ENCODE measurements at places on chromosomes 3 and 15.

DNA sequence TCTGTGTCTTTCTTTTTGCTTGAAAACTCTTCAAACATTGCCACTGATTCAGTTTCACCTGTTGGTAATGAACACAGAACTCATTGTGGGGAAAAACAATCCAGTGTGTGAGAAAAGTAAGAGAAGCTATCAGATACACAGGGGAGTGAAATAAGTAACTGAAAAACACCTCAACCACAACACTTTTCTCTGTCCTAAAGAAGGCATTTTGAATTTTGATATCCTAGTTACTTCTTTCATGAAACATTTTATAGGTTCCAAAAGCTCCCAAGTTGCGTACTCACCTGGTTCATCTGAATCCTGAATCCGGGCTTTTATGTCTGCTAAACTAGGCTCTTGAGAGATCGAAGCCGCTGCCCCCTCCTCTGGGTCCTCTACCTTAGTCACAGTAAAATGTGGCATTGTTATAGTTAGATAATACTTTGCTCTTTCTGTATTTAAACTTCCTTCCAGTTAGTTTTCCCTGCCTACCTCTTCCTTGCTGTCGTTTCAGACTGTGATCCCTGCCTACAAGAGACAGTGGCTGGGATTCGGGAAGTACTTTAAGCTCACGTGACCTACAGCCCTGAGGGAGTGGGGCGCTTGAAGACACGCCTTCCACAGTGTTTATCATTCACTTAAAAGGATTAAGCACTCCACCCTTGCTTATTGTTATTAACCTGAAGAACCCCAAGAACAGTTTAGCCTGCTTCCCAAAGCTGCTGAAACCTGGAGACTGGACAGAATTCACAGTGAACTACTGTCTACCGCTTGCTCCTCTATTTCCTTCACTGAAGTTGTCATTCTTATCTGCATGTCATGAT lies 19.1 kb downstream of the SLC12A6 start:
- no peak for DNase-seq

DNA sequence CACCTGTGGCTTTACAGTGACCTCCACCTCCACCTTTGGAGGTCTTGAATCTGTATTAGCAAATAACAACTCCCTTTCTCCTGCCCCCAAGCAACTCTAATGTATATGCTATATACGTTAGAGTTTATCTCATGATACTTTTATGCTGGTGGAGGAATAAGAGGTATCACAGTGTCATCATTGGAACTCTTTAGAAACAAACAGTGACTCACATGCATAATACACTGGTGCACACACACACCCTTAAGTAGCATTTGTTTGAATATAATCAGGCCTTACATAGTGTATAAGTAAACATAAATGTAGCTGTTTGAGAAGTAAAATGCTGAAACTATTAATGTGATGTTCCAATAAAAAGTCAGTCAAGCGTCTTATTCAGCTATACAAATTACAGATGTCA lies 280.2 kb upstream of the C2CD4B start:
- DNase-seq = no peak

DNA sequence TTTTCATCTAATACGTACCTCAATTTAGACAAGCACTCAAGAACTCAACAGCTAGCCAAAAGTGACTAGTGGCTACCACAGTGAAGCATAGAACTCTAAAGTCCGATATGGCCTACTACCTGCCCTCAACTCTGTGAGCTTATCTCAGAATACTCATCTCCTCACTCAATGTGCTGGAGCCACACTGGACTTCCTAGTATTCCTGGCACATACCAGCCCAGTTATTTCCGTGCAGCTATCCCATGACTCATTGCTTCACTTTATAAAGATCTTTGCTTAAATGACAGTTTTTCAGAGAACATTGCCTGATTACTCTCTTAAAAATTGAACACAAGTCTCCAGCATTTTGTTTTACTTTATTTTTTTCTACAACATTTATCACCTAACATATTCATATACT lies 524.7 kb downstream of the PYDC2 start:
- DNase-seq = no peak

DNA sequence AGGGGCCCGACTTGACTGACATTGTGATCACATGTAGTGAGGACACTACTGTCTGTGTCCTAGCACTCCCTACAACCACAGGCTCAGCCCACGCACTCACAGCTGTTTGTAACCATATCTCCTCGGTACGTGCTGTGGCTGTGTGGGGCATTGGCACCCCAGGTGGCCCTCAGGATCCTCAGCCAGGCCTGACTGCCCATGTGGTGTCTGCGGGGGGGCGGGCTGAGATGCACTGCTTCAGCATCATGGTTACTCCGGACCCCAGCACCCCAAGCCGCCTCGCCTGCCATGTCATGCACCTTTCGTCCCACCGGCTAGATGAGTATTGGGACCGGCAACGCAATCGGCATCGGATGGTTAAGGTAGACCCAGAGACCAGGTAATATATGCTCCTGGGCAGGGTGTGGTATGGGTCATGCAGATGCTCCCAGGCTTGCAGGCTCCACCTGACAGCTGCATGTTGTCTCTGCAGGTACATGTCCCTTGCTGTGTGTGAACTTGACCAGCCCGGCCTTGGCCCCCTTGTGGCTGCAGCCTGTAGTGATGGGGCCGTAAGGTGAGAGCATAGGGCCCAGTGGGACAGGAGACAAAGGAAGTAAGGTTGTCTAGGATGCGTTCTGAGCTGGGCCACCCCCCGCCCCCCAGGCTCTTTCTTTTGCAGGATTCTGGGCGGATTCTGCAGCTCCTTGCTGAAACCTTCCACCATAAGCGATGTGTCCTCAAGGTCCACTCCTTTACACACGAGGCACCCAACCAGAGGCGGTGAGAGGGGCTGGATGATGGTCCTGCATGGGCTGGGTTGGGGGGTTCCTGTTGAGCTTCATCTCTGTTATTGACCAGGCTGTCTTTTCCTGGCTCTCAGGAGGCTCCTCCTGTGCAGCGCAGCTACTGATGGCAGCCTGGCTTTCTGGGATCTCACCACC lies 4.4 kb downstream of the DALRD3 start:
- peak; percentile 63 for DNase-seq

DNA sequence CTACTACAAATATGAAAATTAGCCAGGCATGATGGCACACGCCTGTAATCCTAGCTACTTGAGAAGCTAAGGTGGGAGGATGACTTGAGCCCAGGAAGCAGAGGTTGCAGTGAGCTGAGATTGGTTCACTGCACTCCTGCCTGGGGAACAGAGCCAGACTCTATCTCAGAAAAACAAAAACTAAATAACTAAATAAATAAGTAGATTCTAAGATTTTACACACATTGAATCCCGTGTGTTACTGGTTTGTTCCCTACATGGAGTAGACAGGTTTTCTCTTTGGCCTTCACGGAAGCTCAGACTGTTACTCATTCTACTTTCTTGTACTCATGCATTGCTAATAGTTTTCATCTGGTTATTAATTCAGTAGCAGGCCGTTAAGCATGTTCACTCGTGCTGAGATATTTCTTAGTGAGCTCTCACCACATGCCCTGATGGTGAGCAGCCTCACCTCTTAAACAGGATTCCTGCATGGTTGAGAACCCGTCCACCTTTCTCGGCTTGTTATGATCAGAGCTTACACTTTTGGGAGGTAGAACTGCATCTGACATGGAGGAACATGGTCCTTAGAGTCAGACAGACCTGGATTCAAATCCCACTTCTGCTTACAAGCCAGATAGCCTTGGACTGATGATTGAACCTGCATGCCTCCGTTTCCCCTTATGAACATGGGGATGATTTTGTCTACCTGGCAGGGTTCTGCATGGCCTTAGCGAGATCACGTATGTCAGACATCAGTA lies 49.1 kb downstream of the CMTM7 start:
- no peak for DNase-seq

- DNase-seq = no peak
Observed at GRCh38 chr3:53104762-53105161, 25.5 kb downstream of the RFT1 start.

GRCh38 chr3:124566701-124567100 lies 163.6 kb upstream of the UMPS start:
- no peak for DNase-seq

GRCh38 chr15:62961134-62961533 lies 81.4 kb upstream of the TPM1 start:
- no peak for DNase-seq

GRCh38 chr3:164235289-164236028 lies 842.8 kb downstream of the SI start:
- DNase-seq = no peak

GRCh38 chr15:90436952-90437351 lies 48.9 kb downstream of the IQGAP1 start:
- no peak for DNase-seq

DNA sequence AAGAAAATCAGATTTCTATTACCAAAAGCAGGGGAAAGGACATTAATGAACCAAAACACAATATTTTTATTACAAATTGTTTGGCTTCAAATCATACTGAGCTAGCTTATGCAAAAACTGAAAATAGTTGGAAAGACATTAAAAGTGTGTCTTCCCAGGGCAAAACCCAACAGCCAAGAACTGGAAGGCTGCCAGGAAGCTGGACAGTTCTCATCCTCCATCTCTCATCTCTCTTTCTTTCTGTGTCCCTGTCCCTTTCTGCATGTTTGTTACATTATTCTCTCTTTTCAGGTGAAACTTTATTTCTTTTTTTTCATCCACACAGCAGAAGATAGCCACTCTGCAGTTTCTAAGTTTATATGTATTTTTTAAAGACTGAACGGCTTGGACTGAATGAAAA lies 41.1 kb upstream of the SNTN start:
- no peak for DNase-seq

DNA sequence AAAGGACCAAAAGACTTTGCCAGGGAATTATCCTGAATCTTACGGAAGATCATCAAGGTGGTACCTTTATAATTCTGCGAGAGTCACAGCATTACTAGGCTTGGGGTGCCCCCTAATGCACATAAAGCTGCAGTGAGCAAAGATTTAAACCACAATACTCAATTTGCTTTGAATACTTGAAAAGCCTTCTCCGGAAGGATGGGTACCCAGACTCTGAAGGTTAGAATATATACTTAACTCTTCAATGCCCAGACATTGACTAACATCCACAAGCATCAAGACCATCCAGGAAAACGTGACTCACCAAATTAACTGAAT lies 117.8 kb upstream of the KCNH8 start:
- no peak for DNase-seq

GRCh38 chr15:48046813-48047438 lies 73.9 kb upstream of the SLC24A5 start:
- no peak for DNase-seq

- no peak for DNase-seq
Observed at GRCh38 chr15:60408463-60408981, 10.7 kb upstream of the ANXA2 start.

- DNase-seq = no peak
Observed at GRCh38 chr3:4332111-4332510, 28.9 kb downstream of the SETMAR start.

DNA sequence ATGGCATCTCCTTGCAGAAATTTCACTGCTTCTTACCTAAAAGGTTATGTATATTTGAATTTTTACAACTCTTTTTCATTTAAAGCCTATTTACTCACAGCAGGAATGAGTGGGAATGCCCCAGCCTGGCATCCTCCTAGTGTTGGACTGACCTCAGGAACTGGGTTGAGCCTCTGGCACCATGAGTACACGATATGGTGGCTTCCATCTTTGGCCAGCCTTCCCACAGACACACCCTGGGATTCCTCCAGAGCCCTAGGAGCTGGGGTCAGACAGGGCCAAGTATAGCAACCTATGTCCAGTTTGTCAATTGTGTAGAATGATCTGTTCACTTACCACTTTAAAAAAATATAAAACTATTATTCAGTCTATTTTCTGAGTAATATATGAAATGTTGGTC lies 57.2 kb upstream of the HEG1 start:
- DNase-seq = no peak

DNA sequence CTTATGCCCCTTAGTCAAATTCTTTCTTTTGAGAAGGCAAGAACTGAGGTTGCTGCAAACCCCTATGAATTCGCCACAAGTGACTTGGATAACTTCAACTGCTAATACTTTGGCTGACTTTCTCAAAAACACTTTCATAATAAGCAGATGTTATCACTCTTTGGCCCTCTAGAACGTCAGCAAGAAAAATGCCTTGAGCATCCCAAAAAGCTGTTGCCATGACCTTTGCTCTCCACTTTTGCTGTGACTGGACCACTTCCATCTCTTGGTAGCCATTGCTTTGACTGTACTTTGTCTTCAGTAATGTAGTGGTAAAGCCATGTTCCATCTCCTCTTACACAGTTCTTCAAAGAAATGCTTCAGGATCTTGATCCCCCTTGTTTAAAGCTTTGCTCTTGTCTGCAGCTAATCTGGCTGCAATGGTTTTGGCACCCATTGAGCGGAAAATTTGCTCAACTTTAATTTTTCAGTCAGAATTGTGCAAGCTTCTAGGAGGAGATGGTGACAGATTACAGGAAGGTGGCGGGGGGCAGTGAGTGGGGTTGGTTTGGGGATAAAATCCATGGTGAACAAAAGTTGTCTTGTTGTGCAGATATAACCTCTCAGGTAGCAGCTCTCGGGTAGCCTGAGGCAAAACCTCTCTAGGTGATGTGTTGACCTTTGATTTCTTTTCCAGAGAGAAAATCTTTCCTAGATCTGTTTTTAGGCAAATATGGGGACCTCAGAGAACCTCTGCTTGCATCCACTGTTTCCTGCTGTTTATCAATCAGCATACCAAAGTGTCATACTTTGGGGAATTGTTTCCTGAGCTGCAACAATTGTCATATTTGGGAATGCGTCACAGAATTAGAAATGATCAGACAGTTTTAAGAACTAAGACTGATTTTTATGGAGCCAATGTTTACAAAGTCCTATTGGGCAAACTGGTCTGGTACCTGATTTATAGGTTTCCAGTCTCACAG lies 83.6 kb downstream of the CCR1 start:
- no peak for DNase-seq

GRCh38 chr3:118948146-118948545 lies 86.5 kb downstream of the IGSF11 start:
- DNase-seq = no peak

DNA sequence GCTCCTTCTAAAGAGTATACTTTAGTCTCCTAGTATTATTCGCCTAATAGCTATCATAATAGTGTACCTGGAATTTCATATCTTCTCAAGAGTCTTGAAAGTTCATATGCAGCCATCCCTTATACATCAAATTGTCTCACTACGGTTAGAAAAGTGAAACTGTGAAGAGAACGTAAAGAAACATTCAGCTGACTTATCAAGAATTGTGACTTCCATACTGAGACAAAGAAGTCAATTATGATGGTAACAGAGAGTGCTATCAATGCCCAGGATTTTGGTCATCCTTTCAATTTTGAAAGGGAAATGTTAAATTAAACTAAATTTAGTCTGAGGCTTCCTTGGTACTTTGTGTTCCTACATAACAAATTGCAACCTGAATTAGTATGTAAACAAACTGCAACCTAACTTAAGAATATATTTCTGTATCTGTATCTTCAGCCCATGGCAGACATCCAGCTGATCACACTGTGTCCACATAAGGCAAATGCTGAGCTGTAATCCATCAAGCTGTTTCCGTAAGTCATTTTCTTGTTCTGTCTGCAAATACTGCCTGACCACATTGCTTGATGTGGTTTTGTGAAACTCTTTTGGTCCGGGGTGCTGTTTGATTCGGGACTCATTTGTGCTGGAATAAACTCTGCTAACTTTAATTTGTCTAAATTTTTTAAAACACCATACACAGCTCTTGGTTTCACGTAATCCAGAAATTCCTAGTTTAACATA lies 469.6 kb downstream of the SI start:
- DNase-seq = no peak

GRCh38 chr15:49977306-49977705 lies 141.7 kb downstream of the ATP8B4 start:
- no peak for DNase-seq
